Stimulated activated CD4-positive, alpha-beta T cell treated with anti-CD3 and anti-CD28 coated beads, Interleukin-1b, Interleukin-23, amount 100 ng/mL, for 1 hour (primary cell): ENCODE measurements at places on chromosomes 3 and 15.

GRCh38 chr3:132433121-132433520, 15.8 kb downstream of the DNAJC13 start:
- DNase-seq, result no peak

DNA sequence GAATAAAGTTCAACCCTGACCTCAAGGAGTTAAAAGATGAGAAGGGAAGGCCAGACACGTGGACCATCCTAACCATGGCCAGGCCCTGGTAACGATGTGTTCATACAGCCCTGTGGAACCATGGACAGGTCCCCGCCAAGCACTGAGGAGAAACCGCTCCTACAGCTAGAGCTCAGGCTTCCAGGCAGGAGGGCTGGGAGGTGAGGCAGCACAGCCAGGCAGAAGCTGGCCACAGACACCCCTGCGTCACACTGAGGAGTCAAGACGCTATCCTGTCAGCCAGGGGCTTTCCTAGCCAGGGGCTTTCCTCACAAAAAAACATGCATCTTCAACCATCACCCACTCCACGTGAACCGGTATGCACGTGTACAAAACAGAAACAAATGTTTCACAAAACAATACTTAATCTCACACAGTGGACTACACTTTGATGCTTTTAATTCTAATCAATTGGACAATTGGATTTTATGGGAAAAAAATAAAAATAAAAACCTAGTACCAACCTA, 73.2 kb downstream of the TBC1D2B start:
- DNase-seq, result no peak

- no peak for DNase-seq
Observed at GRCh38 chr3:56855856-56856512, 54.2 kb upstream of the ARHGEF3 start.

DNA sequence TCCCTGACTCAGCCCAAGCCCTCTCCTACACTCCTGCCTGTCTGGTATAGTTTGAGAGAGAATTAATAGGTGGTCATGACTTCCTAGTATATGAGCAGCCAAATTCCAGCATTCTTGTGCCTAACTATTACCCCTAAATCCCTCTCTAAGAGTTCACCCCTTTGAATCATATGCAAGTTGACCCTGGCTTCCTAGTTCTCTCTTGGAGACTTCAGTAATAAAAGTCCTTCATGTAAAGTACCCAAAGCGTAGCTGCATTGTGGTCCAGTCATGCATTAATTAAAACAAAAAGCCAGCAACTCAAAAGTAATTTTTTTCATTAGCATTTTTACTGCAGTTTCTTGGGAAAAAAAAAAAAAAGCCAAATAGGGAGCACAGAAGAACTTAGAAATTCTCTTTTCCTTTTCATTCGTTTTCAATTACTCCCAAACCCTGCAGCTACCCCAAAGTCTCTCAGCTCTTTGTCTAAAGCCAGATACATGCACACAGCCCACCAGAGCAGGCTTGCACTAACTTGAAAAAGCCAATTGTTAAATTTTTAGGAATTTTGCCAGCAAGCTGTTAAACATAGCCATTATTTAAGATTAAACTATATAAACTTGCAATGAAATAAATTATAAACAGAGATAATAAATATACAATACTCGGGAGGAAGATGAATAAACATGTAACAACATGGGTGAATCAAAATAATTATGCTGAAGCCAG, 50.1 kb upstream of the STT3B start:
- no peak for DNase-seq

DNA sequence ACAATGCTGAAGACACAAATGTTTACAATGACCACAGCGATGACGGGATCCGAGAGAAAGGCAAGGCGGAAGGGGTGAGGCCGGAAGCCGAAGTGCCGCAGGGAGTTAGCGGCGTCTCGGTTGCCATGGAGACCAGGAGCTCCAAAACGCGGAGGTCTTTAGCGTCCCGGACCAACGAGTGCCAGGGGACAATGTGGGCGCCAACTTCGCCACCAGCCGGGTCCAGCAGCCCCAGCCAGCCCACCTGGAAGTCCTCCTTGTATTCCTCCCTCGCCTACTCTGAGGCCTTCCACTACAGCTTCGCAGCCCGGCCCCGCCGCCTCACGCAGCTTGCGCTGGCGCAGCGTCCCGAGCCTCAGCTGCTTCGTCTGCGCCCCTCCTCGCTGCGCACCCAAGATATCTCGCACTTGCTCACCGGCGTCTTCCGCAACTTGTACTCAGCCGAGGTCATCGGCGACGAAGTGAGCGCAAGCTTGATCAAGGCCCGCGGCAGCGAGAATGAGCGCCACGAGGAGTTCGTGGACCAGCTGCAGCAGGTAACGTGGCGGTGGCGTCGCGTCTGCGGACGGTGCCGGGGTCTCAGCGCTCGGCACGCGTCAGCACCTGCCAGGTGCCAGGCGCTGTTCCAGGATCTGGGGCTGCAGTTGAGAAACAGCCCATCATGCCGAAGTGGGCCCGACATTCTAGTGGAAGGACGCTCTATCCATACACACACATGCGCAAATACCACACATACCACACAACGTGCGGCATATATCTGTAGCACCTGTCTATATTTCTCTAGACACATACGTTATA, at the start of gene DLEC1:
Gene DLEC1, plus strand, starts transcription at position 108 of the 798 bp plus-strand sequence. Its CDS starts 18 bp downstream, at position 126.
- peak; percentile 63 for DNase-seq
